ENCODE measurements at places on chromosomes 4 and X. TPM values are rescaled to one million over a fixed set of nuclear protein-coding genes. Genes with fewer than 3 reads are reported as not detected.

DNA sequence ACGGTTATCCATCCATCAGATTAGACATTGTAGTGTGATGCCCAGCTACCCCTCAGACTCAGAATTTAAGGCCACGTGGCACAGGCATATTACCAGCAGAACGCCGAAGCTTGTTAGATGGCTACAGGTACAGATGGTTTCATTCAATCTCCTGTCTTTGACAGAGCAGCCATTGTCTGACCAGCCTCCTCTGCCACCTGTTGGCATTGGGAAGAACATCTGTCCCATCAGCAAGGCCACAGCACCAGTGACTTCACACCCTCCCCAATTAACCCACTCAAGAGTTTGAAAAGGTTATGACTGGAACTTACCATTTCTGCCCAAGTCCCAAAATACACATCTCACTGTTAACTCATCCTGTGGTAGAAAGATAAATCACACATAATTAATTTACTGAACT is 22.0 kb upstream of the PHKA2 start:
- DNase-seq = peak; percentile 61
- no peaks in the 10 kb centered on the region for H3K27me3 ChIP-seq

DNA sequence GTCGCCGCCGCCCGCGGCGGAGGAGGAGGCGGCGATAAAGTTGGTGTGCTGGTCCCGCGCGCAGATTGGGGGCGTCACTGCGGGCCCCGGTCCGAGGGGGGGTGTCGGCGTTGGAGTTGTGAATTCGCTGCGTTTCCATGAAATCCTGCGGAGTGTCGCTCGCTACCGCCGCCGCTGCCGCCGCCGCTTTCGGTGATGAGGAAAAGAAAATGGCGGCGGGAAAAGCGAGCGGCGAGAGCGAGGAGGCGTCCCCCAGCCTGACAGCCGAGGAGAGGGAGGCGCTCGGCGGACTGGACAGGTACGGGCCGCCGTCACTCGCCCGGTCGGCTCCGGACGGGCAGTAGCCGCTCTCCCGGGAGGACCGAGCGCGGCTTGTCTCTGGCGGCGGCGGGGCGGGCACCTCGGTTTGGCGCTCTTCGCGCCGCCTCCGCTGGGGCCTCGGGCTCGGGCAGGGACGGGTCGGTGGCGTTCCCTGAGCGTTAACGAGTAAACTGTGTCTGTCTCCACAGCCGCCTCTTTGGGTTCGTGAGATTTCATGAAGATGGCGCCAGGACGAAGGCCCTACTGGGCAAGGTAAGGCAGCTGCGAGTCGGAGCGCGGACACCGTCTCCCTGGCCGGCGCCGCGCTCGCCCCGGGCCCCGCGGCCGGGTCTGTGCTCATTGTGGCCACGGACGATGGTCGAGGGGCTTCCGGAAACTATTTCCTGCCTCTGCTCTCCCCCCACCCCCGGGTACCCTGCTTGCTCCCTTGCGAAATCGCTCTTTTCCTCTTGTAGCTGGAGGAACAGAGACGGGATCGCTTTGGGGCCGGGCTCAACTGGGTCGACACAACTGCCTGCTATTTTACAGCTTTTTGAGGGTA is 658 bp downstream of the KDM6A start:
- H3K27ac ChIP-seq = peak overlapping the region; percentile 69
- peaks cover 29% of the 10 kb centered on the region for H3K4me1 ChIP-seq
- H3K36me3 ChIP-seq = peaks cover 17% of the 10 kb centered on the region
- H3K27me3 ChIP-seq = no peaks in the 10 kb centered on the region
- H3K4me3 ChIP-seq = peak overlapping the region; percentile 75
- peak; percentile 80 for DNase-seq

- no peak overlapping the region for H3K27ac ChIP-seq
- DNase-seq = no peak
- no peaks in the 10 kb centered on the region for H3K36me3 ChIP-seq
- H3K27me3 ChIP-seq = no peaks in the 10 kb centered on the region
These were observed 32.5 kb downstream of the FRMPD4 start for GRCh38 chrX:12170755-12171154.

The PROM1 gene
- 0.14 TPM for total RNA-seq

- no peaks in the 10 kb centered on the region for H3K27me3 ChIP-seq
- no peak for DNase-seq
- no peak overlapping the region for H3K27ac ChIP-seq
- H3K36me3 ChIP-seq = no peaks in the 10 kb centered on the region
- no peaks in the 10 kb centered on the region for H3K4me1 ChIP-seq
- no peak overlapping the region for H3K4me3 ChIP-seq
These were observed 8.8 kb downstream of the ADRA2C start for GRCh38 chr4:3775005-3775404.

DNA sequence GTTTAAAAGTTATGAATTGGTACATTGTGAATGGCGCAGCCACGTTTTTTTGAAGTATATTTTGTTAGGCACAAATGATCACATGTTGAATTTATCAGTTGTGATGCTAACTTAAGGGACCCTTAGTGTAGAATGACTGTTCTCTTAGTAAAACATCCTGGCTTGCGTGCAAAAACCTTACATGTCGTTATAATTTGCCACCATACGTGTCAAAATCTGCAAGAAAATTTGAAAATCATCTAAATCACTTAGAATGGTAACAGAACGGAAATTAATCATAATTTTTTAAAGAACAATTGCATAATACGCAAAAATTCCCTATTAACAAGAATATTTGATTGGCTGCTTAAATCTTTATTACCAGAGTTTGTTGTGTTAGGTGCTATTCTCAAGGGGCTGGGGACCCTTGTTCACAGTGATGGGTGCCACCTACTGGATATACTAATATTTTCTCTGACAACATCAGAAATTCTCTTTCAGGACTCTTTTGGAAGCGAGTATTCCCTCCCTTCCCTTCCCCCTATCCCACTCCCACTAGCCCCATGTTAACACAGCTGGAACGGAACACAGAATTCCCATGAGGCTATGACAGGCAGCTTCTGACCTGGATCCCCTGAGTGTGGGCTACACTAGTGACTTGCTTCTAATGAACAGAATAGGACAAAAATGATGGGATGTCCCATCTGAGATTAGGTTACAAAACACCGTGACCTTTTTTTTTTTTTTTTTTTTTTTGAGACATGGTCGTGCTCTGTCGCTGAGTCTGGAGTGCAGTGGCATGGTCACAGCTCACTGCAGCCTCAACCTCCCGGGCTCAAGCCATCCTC is 71.8 kb downstream of the SUPT20HL2 start:
- peak; percentile 81 for DNase-seq
- no peaks in the 10 kb centered on the region for H3K36me3 ChIP-seq
- H3K4me1 ChIP-seq = peaks cover 25% of the 10 kb centered on the region
- no peaks in the 10 kb centered on the region for H3K27me3 ChIP-seq

GRCh38 chr4:172011196-172011595 is 198.0 kb downstream of the GALNTL6 start:
- H3K36me3 ChIP-seq = no peaks in the 10 kb centered on the region
- H3K4me1 ChIP-seq = no peaks in the 10 kb centered on the region
- no peak overlapping the region for H3K4me3 ChIP-seq
- H3K27ac ChIP-seq = no peak overlapping the region
- DNase-seq = no peak

DNA sequence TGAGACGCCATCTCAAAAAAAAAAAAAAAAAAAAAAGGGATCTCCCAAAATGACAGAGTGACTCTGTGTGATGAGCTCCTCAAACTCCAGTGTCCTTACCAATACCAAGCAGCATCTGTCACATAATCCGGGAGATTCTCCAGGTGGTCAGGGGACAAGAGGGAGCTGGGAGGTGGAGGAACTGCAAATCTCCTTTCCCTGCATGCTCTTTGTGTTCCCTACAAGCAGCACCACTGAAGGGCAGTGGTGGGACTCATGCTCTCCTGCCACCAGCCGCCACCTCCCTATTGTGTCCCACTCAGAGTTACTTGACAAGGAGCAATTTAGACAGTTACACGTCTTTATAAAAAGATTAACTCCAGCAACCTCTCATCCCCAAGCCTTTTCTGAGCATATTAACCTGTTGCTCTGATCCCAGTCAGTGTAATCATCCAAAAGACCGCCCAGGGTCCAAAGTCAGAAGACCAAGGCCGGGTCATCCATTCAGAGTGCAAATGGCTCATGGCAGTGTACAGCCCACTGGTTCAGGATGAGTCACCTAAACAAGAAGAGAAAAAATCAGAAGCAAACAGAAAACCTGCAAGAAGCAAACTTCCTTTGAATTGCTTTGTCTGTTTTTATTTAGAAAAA is 23.6 kb downstream of the MGST2 start:
- no peak for DNase-seq
- peaks cover 5% of the 10 kb centered on the region for H3K36me3 ChIP-seq
- no peaks in the 10 kb centered on the region for H3K27me3 ChIP-seq
- no peak overlapping the region for H3K4me3 ChIP-seq

The PF4V1 gene
- total RNA-seq = not detected

DNA sequence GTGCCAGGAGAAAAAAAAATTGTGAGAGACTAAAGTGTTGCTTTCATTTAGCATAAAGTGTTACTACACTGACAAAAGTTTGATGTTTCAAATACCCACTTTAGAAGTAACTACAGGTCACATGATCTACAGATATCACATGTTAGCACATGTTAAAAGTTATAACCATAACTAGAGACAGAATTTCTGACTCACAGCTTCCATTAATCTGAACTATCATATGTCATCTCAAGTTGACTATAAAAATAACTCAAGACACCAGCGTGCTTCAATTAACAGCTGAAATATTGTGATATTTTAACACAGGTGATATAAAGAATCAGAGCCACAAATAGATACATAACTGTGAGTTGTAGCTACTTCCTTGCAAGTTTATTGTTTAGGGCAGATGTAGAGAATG is 591.5 kb upstream of the PITX2 start:
- no peaks in the 10 kb centered on the region for H3K27me3 ChIP-seq
- H3K27ac ChIP-seq = no peak overlapping the region
- no peak for DNase-seq

DNA sequence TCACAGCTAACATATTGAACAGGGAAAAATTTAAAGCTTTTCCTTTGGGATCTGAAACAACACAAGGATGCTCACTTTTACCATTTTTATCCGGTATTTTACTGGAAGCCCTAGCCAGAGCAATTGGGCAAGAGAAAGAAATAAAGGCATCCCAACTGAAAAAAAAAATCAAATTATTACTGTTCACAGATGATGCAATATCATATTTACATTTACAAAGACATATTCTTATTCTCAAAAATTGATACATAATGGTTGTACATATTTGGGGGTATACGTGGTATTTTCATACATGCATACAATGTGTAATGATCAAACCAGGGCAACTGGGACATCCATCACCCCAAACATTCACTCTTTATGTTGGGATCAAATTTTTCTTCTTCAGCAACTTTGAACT is 337.0 kb upstream of the SLC7A11 start:
- H3K36me3 ChIP-seq = no peaks in the 10 kb centered on the region
- H3K27ac ChIP-seq = no peak overlapping the region
- no peak overlapping the region for H3K4me3 ChIP-seq
- DNase-seq = no peak
- peaks cover 6% of the 10 kb centered on the region for H3K4me1 ChIP-seq

The HHIP gene
- total RNA-seq = not detected

The BEX1 gene
- not detected for total RNA-seq

The AVPR2 gene
- not detected for total RNA-seq

- no peak overlapping the region for H3K27ac ChIP-seq
- no peak overlapping the region for H3K4me3 ChIP-seq
- H3K27me3 ChIP-seq = no peaks in the 10 kb centered on the region
- DNase-seq = no peak
These were observed 157.2 kb downstream of the CFAP299 start for GRCh38 chr4:80492761-80493160.

DNA sequence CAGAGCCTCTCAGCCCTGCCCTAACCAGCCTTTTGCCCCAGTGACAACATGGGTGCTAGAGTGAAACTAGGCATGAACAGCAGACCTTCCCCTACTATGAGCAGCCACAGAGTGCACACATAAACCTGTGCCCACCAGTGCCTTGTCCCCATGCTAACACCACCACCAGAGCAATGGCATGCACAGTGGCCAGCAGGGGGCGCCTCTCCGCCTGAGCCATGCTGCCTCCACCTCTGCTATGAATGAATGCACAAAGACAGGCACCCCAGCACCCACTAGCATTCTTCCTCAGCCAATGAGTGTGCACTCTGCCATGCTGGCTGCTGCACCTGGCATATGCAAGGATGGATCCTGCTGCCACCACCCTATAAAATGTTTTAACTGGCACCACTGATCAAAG is 286.9 kb upstream of the FGF16 start:
- no peaks in the 10 kb centered on the region for H3K36me3 ChIP-seq
- H3K27ac ChIP-seq = no peak overlapping the region
- H3K4me3 ChIP-seq = no peak overlapping the region
- H3K27me3 ChIP-seq = no peaks in the 10 kb centered on the region

DNA sequence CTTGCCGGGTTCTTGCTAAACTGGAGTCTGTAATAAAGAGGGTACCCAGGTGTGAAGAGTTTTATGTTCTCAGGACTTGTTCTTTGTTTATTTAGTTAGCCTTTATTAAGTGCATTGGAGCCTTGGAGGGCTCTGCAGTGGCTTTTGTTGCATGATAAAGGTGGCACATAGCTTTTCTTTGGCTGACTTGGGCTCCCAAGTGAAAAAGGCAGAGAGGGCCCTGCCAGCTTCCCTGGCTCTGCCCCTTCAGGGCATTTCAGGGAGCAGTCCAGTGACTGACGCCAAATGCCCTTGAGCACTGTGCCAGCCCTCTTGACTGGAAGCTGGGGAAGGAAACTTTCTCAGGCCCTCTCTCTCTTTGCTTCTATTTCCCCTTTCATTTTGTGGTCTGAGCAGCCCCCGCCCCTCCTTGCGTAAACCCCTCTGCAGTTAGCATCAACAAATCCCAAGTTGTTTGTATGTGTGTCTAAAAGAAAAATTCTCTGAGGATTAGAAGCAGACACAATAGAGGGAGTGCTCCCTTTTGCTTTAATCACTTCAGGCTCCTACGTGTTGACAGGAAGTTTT is 152.2 kb downstream of the NHS start:
- no peak overlapping the region for H3K4me3 ChIP-seq
- H3K36me3 ChIP-seq = no peaks in the 10 kb centered on the region
- H3K27ac ChIP-seq = no peak overlapping the region
- H3K27me3 ChIP-seq = no peaks in the 10 kb centered on the region

- no peaks in the 10 kb centered on the region for H3K4me1 ChIP-seq
- DNase-seq = peak; percentile 38
- H3K27ac ChIP-seq = no peak overlapping the region
- no peak overlapping the region for H3K4me3 ChIP-seq
These were observed 63.3 kb downstream of the DOCK11 start for GRCh38 chrX:118558926-118559325.

DNA sequence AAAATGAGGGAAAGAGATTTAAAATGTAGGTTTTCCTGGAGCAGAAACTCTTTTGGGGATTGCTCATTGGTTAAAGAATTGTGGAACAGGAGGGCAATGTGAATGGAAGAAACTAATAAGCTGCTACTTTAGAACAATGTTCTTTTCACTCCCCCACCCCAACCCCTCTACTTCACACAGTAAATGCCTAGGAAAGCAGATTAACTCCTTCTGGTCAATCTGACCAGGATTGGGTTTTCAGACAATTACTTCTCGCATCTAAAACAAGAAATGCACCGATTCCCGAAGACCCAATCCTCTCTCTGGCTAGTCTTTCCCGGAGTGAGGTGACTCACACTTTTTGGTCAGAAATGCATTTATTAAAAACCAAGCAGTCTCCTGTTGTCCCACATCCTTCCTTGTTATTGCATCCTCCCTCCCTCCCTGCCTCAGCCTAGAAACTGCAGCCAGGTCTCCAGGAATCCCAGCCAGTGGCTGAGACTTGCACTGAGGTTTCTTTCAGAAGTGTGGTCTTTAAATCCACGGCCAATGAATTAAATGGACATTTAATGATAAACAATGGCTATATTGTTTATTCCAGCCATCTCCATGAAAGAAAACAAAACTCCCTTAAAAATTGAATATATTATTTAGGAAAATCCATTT is 21.4 kb downstream of the MFAP3L start:
- H3K4me1 ChIP-seq = no peaks in the 10 kb centered on the region
- no peak overlapping the region for H3K27ac ChIP-seq
- no peak overlapping the region for H3K4me3 ChIP-seq
- no peaks in the 10 kb centered on the region for H3K36me3 ChIP-seq
- no peaks in the 10 kb centered on the region for H3K27me3 ChIP-seq
